Fibroblast of skin of abdomen (primary cell): ENCODE measurements at places on chromosomes 16 and 17.
A peak's percentile ranks its signal among the peaks of the same experiment; 100 is the strongest.

DNA sequence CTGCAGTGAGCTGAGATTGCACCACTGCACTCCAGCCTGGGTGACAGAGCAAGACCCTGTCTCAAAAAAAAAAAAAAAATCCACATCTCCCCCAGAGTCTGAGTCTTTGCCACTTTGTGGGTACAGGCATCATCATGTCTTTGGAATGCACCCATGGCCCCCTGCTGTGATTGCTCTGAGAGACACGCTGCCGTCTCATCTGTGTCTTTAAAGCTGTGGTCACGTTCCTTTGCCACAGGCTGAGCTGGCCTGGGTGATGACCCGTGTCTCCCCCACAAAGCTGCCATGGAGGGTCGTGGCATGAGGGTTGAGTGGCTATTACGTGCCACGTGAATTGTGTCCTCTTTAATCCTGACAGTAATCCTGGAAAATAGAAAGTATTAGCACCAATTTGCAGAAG lies 20.2 kb downstream of the CRISPLD2 start:
- DNase-seq, result peak; percentile 92

DNA sequence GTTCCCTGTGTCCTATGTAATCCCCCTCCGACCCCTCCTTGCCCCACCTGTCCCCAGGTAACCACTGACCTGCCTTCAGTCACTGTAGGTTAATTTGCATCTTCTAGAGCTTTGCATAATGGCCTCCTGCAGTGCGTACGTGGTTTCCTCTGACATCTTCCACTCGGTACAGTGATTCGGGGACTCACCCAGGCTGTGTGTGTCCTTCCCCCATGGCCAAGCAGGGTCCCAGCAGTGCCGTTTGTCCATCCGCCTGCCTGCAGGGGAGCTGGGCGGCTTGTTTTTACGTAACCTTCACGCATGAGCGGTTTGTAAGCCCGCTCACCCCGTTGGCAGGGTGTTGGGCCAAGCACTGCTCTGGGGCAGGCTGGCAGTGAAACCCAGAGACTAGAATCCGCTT lies 7.9 kb downstream of the MAPK8IP3 start:
- DNase-seq, result no peak

GRCh38 chr17:8220783-8221662 lies 10.6 kb upstream of the AURKB start:
- DNase-seq, result peak; percentile 94

DNA sequence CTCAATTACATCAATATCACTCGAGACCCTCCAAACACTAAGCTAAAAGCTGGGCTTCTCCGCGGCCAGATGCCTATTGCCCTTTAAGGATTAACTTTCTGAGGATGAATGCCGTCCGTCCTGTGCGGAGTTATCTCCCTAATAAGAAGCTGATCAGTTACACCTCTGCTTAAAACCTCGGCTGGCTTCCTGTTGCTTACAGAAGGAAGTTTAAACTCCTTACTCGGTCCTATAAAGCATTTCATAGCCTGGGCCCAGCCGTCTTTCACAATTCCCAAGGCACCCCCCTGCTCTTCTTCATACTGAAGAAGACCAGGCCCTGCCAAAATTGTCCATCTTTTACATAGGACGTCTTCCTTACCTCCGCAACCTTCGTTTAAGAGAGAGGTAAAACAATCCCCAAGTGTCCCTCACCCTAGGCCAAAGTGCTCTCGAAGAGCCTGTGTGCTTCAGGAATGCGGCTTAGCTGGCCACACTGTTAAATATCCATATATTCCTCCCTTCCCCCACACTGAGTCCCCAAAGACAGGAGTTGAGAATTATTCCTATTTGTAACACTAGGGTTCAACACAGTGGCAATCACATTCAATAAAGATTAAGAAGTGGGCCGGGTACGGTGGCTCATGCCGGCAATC lies 112.6 kb upstream of the IRX5 start:
- DNase-seq, result no peak

DNA sequence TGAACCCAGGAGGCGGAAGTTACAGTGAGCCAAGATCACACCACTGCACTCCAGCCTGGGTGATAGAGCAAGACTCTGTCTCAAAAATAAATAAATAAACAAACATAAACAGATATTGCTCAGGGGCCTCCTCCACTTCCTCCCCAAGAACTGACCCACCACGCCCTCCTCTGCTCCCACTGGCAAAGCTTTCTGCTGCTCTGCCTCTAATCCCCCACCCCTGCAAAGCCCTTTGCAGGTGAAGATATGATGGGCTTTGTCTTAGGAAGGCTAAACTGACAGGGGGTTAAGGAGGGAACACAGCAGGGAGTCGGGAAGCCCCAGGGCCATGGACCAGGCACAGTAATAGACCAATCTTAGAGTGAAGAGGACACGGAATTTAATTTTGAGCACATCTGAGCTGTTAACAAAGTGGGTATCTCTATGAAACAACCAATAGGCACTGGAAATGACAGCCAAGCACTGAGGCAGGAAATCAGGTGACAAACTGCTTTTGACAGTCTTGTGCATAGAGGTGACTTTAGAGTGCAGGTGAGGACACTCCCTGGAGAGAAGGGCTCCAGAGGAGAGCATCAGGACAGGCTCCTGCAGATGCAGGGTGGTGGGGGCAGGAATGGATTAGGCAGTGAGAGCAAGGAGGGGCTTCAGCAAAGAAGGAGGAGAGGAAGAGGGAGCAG lies 6.4 kb upstream of the CD300LD start:
- no peak for DNase-seq

- DNase-seq, result no peak
These were observed 4.0 kb upstream of the MEAK7 start for GRCh38 chr16:84508502-84508901.

- DNase-seq, result no peak
These were observed 3.0 kb downstream of the SMCR8 start for GRCh38 chr17:18318117-18318516.

DNA sequence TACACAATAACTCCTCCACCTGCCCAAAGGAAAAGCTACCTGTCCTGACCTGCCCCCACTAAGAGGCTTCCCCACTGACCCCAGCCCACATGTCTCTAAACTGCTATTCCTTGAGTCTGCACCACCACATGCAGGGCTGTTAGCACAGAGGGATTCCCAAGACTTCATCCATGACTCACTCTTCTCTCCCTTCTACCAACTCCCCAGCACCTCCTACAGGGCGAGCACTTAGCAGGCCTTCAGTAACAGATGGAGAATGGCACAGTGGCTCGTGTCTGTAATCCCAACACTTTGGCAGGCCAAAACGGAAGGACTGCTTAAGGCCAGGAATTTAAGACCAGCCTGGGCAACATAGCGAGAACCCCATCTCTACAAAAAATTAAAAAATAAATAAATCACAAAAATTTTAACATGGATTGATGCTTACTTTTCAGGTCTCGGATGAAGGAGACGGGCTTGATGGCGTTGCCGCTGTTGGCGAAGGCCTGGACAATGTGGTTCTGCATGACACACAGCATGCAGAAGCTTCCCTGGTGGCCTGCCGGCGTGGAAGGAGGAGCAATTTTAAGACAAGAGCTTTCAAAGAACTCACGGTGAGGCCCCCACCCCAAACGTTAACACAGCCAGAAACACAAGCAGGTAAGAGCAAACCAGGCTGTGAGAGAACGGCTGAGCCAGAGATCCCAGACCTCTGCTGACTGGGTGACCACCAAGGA lies 12.0 kb downstream of the USP36 start:
- peak; percentile 43 for DNase-seq

- DNase-seq, result no peak
These were observed 21.9 kb upstream of the BEAN1 start for GRCh38 chr16:66405057-66405783.

DNA sequence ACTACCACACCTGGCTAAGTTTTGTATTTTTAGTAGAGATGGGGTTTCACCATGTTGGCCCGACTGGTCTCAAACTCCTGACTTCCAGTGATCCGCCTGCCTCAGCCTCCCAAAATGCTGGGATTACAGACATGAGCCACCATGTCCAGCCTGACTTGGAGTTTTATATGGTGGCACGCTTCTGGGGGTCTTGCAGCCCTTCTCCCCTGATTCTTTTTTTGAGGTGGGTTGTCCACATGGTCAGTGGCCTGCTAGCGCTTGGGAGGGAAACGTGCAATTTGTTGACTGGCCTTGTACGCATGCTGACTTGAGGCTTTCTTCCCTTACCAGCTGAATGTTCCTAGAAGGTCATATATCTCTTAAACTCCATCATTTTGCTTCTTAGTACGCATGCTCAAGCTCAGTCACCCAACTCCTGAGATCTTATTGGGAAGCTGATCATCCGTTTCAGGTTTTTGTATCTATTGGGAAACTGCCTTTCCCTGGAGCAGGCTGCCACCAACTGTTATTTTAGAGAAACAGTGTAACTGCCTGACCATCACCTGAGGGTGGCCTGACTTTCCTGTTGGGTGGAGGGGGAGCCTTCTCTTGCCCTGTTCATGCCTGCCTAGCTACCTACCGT lies 13.7 kb upstream of the LDHD start:
- DNase-seq, result no peak

GRCh38 chr16:65305266-65305959 lies 183.6 kb upstream of the CDH11 start:
- DNase-seq, result peak; percentile 27
